ENCODE measurements at places on chromosomes 6 and 20.

DNA sequence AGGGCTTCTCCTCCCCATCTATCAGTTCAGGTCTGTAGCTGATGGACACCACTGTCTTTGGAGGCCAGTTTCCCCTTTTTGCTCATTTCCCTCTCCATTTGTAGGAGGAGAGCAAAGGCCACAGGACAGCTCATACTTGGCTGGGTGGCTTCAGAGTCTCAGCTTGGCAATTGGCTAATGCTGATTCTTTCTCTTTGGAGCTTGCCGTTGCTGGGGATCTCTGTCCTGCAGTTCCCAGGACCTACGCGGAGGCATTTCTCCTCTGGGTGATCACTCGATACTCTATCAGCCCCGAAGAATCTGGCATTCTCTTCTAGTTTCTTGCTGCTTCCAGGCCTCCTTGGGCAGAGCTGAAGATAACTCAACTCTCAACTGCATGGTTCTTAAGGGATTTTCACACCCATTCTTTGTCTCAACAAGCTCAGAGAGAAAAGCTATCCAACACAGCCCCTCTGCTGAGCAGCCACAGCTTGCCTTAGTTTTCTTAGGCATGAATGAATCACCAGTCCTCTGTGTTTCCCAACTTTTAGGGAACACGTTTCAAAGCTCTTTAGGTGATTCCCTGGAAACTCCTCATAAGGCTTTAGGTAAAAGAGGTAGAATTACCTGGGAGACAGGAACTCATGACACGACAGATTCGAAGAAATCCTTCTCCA is 19.2 kb upstream of the SSR1 start:
- no peak for DNase-seq

GRCh38 chr6:167731731-167732422 is 94.8 kb upstream of the AFDN start:
- no peak for DNase-seq

DNA sequence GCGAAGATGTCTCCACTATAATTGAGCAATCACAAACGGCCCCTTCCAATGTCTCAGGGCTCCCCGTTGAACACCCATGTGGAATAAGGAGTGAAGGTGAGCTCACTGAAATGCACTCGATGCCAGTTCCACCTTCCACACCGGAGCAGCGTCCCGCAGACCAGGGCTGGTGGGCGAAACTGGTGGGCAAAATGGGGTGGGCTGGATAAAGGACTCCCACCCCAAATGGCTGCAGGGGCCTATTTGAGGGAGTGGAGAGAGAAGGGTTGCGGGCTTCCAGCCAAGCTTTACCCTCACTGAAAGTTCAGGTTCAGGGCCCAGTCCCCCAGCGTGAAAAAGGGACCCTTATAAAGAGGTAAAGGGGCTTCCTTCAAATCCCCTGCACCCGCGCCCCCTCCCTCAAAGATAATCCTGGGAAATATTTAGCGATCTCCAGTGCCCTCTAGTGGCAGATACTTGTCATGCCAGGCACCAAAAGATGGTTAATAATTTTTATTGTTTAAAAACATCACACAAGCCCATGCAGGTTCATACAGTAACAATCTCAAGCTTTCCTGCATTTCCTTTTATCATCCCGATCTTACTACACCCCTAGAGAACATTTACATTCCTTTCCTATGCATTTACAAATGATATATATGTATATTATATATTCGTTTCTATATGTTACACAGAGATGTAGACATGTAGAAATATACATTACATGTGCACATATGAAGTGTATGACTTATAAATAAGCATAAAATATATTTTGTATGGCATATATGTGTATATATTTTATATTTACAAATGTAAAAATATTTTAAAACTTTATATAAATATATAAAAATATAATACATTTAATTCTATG is 58.2 kb upstream of the NKX2-2 start:
- DNase-seq, result peak; percentile 27

GRCh38 chr6:41986339-41986738 is 44.7 kb upstream of the CCND3 start:
- DNase-seq, result no peak

DNA sequence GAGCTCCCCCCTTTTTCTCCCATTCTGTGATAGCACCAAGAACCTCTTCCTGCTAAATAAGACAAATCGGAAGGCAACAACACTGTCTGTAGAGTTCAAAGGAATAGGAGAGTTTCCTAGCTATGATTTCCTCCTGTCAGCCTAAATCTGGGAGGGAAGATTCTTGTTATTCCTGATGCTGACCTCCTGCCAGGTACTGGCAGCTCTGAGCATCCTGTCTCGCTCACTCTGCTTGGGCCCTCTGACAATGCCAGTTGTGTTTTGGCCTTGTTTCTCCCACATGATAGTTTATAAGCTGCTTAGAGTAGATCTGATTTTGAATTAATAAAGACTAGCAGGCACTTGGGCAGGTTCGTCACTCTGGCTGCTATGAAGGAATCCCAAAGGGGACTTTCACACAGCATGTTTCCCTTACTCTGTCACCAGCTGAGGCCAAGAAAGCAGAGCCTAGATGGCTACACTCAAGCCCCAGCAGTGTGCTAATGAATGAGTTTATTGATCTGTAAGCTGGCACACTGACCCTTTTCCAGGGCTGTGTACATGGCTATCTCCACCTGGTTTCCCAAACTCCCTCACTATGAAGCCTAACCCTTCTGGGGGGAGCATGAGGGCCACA is 52.3 kb downstream of the UQCC1 start:
- DNase-seq, result no peak

GRCh38 chr6:38796006-38796405 is 80.9 kb downstream of the DNAH8 start:
- DNase-seq, result no peak

DNA sequence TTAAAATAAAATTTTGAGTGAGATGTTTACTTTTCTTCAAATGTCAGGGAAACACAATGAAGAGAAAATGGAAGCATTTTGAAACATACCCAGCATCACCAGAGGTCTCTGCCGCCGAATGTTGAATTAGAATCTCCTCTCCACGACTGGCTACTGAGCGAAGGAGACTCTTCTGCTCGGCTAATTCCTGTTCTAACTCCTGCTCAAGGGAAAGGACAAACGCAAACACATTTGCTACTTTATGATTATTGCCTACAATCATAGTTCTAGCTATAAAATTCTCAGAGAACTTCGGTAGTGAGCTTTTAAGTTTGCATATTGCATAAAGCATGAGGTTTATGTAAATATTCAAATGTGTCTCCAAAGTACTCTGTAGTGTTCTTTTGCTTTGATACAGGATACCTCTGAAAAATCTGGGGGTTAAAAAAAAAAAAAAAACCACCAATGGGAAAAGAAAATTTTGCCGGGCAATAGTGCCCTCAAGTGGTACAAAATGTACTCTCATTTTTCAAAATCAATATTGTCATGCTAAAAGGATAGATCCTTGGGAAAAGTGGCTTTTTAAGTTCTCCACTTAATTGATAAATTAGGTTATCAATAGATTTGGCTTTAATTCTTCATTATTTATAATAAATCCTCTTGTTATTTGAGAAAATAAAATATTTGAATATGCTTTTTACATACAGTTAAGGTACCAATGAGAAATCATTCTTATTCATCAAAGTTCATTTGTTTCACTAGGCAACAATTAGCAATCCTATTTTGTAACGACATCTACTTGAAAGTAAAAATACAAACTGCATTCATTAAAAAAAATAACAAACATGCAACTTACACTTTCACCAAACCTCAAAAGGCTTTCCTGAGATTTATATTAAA is 369.0 kb downstream of the SYNE1 start:
- peak; percentile 43 for DNase-seq

All from activated CD8-positive, alpha-beta T cell treated with anti-CD3 and anti-CD28 coated beads, Interleukin-2, amount 10 ng/mL, durations not matched to agents 7 days and 5 days (primary cell).